ENCODE measurements at places on chromosomes 4 and X.

- no peak for DNase-seq
These were observed 16.7 kb upstream of the GATB start for GRCh38 chr4:151777471-151777870.

GRCh38 chrX:114841051-114841450 is 176.4 kb downstream of the IL13RA2 start:
- no peak for DNase-seq

GRCh38 chr4:24453951-24454350 is 130.4 kb downstream of the DHX15 start:
- DNase-seq, result no peak

DNA sequence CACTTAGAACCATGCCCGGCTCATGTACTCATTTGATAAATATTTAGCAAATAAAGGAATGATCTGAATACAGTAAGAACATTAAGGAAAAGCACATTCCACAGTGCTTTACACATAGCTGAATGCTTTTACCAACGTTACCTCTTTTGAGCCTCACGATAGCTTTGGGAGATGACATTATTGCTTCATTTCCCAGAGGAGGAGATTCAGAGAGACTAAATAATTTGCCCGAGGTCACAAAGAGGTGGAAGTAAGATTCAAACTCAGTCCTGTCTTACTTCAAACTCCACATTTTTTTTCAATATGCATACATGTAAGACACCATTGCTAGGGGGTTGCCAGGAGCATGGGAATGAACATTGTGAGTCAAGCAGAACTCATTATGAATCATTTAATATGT is 538.5 kb downstream of the BCOR start:
- DNase-seq, result no peak

GRCh38 chr4:140052050-140052449 is 101.9 kb downstream of the MAML3 start:
- DNase-seq, result no peak

DNA sequence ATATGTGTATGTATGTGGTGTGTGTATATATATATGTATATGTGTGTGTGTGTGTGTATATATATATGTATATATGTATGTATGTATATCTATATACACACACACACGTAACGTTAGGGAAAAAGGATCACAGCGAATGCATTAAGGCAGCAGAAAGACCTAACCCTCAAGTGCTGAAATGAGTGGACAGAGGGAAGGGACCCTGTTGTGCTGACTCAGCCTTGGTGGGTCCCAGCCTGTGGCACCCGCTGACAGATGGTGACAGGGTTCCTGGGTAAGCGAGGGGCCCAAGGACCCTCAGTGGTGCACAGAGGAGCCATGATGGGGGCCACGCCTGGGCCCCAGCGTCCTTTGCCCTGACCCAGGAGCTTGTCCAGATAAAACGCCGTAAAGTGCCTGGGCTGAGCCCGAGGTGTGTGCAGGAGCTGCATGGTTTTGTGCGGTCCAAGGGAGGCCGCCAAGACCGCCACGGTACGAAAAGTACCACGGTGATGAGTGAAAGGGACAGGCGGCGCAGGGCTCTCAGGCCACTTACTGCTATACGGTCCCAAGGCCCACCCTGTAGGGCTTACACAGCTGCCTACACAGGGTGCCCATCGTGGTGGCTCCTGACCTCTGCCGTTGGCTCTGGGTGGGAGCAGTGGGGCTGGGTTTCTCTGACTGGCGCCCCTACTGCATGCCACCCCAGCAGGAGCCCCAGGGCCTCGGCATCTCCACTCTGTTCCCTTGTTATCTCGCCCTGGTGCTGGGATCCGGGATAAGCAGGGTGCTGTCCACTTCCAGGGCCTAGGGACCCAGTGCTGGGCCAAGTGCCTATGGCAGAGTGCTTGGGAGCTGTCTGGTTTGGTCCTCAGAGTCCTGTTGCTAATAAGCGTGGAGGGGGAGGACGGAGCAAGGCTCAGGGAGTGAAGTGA is 10.0 kb downstream of the SH3BP2 start:
- DNase-seq, result no peak

DNA sequence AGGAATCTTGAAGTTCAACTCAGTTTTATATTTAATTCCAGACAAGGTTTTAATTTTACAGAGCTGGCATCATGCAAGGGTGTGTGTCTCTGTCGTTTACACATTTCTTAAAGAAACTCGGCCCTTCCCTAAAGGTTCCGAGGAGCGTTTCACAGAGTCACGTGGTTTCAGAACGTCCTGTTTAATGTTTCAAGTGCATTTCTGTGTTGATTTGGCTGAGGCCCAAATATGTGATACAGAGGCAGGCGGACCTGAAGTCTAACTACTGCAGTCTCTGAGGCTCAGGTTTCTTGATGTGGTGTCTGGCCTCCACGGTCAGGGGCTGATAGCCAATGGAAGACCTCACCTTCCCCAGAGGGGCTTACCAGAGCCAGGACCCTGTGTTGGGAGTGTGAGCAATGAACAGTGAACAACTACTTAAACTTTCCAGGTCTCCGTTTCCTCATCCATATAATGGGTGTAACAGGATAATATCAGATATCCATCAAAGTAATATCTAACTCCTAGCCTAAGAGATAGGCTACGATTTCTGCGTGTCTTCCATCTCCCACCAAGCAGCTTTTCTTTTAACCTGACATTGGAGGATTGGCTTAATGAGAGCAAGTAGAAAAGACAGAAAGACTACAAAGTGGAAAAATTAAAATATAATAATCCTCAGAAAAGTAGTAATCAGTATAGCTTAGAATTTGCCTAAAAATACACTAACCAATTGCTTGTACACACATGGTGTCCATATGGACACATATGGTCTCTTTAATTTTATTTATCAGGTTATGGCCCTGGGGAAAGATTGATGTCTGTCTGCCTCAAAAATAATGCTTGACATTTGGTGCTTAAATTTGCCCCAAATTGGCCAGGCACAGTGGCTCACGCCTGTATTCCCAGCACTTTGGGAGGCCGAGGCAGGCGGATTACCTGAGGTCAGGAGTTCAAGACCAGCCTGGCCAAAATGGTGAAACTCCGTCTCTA is 50.0 kb upstream of the TRIM2 start:
- DNase-seq, result no peak

- no peak for DNase-seq
These were observed 5.3 kb downstream of the ASB11 start for GRCh38 chrX:15310117-15310516.

- DNase-seq, result no peak
These were observed 90.6 kb downstream of the ZNF518B start for GRCh38 chr4:10366628-10367027.

GRCh38 chrX:41923978-41924683 is 777 bp upstream of the CASK start:
- no peak for DNase-seq

DNA sequence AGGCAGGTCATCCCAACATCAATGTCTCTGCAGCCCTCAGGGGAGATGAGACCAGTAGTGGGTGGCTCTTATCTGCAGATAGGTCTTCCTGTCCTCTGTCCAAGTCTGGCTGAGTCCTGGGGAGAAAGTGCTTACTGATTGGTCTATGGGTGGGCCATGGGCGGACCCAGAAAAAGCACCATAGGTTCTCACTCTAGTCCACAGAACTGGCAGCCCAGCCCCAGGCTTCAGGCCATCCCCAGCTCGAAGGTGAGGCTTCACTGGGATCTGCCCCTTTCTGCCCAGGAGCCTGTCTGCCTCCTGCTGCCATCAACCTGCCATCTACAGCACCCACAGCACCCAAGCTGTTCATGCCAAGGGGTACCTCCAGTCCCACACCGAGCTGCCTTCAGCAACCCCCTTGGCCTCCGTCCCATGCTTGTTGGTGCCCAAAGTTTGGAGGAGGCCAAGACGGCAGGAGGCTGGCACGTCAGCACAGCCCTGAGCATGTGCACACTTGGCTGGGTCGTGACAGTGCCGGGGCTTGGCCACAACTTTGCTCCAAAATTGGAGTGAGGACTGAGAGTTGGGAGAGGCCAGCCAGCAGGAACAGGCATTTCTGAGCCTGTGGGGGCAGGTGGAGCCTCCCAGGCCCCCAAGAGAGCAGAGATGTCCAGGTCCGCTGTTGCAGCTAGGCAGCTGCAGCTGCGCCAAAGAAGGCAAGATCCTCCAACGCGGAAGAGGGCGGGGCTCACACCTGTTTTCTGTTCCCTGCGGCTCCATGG is 99.6 kb downstream of the IQCM start:
- no peak for DNase-seq

DNA sequence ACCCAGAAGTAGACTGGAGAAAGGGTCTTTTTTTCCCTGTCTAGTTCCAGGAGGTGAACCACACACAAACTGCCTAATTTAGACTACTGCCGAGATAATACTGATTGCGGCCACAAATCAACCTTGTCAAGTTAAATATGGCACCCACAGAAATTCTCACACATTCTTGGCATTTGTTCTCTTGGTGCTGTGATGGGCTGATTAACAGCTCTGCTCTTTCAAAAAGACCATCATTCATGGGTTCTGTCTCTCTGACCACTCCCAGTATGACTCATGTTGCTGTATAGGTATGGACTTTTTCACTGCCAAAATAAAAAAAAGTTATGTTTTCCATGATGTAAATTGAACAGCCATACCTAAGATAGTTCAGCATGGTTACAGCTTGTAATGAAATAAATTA is 1003.5 kb upstream of the LCORL start:
- DNase-seq, result no peak

- no peak for DNase-seq
These were observed 465.4 kb downstream of the TMA16 start for GRCh38 chr4:163959932-163960331.
